ENCODE measurements at places on chromosomes 3 and 15.

- no peak for DNase-seq
Measured at GRCh38 chr3:25483456-25483855, 55.4 kb downstream of the RARB start.

GRCh38 chr3:139455206-139455605 is 21.1 kb downstream of the RBP2 start:
- DNase-seq, result no peak

DNA sequence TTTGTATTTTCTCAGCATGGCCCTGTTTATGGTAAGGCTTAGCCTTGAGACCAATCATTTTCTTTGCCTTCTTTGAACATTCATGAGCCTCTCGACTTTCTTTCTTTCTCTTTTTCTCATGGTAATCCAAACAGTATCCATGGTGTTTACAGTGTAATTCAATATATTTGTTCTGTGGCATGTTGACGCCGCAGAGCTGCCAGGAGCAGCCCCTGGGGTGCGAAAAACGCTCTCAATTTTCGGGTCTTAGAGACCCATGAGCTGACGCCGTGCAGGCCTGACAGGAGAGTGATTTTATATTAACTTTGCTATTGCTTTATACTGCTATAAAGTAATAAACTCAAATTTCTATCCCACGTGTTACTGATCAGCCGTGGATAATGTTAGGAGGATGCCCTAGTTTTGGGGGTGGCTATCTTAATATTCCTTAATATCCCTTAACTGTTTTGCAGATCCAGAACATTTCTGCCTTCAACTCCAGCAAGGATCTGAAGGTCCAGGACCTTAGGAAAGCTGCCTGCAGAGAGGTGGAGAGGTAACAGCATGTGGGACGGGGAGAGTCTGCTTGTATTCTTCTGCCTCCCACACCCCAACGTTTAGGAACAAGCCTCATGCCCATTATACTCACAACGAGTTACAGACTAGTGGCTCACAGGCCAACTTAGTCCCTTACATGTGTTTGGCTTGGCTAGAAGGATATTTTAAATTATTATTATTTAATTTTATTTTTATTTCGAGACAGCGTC is 29.3 kb upstream of the MYO1E start:
- DNase-seq, result peak; percentile 36

GRCh38 chr15:92091155-92091734 is 237.7 kb downstream of the SLCO3A1 start:
- DNase-seq, result no peak

GRCh38 chr3:182105875-182106274 is 394.1 kb downstream of the SOX2 start:
- DNase-seq, result no peak

- peak; percentile 75 for DNase-seq
Measured at GRCh38 chr3:197023241-197023997, 6.2 kb downstream of the MELTF start.

- DNase-seq, result no peak
Measured at GRCh38 chr3:36904641-36905040, 40.2 kb downstream of the TRANK1 start.

- no peak for DNase-seq
Measured at GRCh38 chr15:23035964-23036566, 3.3 kb downstream of the TUBGCP5 start.

All from NCI-H1105 (cell line).